Activated CD4-positive, alpha-beta T cell treated with anti-CD3 and anti-CD28 coated beads for 24 hours (primary cell): ENCODE measurements at places on chromosomes 1 and 21.

DNA sequence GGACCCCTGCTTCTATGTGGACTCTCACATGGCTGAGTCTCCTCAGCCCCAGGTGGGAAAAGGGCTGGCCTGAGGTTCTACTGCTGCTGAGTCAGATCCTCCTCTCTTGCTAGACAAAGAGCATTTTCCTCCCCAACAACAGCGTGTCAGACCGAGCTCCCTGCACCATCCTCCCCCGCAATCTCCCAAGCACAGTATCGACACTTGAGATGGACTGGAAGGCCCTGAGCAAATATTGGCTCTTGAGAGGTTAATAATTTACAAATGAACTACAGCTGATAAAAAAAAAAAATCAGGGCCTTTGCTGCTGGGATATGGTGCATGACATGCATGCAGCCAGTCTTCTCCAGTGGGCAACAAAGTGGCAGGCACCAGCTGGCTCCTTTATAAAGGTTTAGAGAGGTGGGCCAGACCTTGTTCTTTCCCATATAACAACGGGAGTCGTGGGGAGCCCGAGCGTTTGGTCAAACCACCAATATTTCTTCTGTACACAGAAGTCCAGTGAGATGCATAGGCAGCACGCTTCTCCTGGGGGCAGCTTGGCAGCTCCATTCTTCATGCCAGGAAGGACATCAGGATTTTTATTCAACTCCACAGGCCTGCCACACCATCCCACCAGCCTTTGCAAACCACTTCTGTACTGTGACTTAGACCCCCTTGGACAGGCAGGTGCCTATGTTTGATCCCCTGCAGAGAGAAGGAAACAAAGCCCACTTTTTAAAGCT, 55.4 kb upstream of the CAMK1G start:
- no peak for DNase-seq

DNA sequence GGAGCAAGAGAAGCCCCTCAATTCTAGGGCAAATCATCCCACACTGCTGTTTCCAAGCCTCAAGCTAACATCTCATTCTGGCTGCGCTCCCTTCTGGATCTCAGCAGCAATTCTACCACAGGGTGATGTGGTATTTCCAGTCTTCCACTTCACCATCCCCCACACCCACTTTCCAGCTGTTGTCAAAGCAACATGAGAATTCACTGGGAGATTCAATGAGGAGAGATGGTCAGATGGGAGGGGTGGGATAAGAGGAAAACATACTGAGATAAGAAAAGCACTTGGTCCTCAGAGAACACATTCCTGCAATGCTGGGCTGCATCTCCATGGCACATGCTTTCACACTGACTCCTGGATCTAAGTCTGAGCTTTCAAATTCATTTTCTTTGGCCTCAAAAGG, 47.3 kb upstream of the LRRC52 start:
- no peak for DNase-seq

DNA sequence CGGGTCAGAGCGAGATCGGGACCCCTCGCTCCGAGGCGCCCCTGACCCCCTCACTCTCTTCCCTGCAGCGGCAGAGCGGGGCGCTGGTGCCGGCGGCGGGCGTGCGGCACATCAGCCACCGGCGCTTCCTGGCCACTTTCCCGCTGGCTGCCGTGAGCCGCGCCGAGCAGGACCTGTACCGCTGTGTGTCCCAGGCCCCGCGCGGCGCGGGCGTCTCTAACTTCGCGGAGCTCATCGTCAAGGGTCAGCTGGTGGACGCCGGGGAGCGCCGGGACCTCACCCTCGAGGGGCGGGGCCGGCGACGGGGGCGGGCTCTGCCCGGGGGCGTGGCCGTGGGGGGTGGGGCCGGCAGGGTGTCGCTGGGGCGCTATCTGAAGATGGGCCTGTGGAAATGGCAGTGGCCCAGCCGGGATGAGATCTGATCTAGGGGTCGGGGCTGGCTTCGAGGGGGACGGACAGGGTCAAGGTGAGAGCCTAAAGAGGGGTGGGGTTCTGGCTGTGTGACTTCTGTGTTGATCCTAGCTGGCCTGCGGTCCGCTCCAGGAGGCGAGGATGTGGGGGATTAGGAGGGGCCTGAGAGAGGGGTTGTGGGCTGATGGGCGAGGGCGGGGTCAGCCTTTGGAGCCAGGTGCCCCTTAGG, 23.6 kb downstream of the PTPRU start:
- DNase-seq = no peak

DNA sequence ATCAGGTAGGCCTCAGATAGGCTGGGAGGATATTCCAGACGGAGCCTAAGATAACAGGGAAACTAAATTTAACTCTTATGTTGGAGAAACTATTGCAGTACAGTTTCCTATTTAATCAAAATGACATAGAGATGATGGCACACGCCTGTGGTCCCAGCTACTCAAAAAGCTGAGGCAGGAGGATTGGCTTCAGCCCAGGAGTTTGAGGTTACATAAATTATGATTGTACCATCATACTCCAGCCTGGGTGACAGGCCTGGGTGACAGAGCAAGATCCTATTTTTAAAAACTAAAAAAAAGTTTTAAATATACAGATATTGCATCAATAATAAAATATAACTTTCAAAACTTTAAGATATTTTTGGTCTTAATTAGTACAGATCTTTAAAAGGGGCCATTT, 25.2 kb upstream of the TAL1 start:
- DNase-seq = no peak

DNA sequence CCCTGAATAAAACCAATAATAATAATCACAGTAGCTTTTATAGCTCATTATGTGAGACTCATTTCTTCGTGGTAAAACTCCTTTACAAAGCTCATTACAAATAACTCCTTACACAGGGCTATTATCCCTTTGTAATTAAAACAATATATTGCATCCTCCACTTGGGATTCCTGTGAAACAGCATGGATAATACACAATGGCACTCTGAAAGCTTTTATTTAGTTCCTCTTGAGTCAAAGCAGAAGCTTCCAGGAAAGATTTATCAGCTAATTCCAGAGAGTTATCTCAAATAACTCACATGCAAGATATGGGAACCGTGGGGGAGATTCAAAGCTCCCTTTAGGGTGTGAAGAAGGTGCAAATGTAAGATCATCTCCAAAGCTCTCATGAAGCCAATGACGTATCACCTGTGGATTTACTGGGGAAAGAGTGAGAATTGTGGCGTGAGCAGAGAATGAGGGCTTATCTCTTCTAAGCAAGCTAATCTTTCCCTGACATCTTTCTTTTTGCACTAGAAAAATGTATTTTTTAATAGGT, 60.4 kb upstream of the GJA5 start:
- DNase-seq = no peak

DNA sequence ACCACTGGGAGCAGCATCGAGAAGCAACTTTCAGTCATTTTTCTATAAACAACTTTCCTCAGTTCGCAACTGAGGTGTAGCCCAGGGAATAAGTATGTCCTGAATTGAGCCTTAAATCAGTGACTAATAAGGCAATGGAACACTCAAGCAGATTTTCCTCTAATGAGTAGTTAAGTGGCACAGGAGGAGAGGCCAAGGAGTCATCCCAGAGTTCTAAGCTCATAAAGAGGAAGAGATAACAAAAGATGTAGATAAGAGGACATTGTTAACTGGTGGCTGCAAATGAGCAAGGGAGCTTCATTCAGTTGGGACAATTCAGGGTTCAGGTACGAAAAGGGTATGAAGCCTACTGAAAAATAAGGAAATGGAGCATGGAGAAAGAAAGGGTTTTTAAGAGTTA, 64.5 kb downstream of the LRRC40 start:
- DNase-seq = no peak

DNA sequence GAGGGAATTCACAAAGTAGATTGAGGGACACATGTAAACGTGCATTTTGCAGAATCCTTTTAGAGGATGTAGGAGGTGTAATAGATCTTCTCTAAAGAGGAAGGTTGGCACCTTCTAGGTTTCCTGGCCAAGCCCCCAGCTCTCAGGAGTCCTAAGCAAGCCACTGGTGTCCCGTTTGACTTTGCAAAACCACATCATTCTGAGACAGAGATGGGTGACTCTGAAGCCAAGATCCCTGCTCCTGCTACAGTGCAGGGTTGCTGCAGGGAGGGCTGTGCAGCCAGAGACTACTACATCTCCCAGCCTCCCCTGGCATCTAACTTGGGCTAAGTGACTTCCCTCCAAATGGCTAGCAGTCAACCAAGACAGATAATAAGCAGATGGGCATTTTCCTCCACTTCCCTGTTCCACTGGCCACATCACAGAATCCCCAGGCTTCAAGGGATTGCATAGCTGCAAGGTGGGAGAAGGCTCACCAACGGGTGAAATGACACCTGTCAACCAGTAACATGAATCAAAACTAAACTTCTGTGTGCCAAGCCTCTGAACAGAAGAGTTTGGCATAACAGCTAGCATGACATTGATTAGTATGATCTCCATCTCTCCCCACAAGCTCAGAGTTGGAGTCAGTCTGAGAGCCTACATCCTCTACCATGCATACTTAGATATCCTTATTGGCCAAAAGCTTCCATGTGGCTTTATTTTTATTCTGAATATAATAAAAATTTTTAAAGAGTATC, 129.6 kb upstream of the COA6 start:
- no peak for DNase-seq

DNA sequence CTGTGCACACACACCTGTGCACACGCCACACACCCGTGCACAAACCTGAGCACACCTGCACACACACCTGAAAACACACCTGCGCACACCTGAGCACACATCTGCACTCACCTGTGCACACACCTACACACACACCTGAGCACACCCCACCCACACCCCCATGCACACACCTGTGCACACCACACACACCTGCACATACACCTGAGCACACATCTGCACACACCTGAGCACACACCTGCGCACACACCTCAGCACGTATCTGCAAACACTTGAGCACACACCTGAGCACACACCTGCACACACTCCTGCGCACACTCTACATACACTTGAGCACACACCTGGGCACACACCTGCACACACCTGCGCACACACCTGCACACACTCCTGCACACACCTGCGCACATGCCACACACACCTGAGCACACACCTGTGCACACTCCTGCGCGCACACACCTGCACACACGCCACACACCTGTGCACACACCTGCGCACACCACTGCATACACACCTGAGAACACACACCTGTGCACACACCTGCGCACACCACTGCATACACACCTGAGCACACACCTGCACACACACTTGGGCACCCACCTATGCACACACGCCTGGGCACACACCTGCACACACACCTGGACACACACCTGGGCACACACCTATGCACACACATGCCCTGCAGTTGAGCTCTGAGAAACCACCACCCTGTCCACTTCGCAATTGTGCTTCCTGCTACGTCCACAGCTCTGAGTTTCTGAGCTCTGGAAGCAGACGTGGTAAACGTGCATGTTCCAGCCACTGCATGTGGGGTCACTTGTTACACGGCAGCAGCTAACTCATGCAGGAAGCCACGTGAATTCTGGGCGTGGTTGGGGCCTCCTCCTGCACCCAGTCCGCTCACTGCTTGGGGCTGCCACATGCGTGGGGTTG, 8.0 kb upstream of the C1orf159 start:
- no peak for DNase-seq

DNA sequence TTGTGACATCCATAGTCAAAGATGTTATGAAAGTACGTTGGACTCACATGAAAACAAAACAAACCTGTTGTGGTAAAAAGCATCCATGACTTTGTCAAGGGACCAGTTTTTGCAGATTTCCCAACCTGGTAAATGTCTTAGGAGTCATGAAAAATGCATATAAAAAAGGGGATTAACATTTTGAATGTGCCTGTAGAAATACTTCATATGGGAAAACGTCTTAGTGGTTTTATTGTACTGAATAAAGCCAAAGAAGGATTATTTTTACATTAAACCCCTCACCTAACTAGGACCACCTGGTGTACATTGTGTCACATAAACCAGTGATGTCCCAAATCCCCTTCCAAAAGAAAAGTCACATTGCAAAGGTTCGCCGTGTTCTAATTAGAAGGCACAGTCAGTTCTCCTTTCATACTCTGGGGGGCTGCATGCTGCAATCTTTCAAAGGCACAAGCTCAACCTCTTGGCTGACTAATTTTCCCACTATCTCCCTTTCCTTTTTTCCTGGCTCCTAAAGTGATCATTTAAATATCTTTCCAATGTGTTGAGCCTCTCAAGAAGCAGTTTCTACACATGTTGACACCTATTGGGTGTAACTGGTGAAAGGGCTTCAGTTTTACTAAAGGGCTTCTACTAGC, 119.8 kb upstream of the SPAG17 start:
- DNase-seq = no peak

GRCh38 chr1:12097321-12097720, 34.2 kb downstream of the TNFRSF8 start:
- no peak for DNase-seq

DNA sequence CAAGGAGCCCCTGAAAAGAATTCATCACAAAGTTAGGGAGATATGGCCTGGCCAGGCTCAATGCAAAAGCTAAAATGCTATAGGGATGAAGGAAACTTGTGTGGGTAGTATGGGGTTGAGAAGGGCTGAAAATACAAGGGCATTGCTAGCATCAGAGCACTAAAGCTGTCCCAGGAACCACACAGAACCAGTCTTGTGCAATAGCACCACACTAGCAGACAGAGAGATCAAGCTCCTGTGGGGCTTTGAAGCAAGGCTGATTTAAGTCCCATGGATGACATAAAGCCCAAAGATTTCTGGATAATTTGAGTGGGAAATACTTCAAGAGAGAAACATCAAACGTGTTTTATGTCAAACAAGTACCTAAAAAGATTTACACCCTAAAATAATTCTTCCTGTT, 97.1 kb downstream of the VAV3 start:
- DNase-seq = no peak

DNA sequence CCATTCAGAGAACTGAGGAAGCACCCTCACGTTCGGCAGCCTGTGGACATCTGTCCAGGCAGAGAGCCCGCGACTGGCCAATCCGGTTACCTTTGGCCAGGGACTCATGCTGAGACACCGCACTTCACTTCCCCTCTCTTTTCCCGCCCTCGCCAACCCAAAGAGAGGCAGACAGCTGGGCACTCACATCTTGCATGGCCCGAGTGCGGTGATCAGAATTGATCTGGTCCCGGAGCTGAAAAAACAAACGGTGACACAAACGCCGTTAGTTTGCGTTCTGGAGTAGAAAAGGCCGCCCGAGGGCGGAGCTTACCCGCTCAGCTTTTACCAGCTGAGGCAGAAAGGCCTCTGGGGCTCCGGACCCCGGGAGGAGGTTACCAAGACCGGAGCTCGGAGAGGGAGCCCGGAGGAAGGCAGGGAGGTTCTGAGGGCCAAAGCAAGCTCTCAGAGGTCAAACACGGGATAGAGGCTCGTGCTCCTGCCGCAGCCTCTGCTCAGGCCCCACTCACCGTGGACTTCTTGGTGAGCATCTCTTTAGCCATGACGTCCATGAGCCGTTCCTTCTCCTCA, 376 bp downstream of the SF3A3 start:
- no peak for DNase-seq

- no peak for DNase-seq
Measured at GRCh38 chr1:42847721-42848460, 1.5 kb downstream of the ZNF691 start.

- no peak for DNase-seq
Measured at GRCh38 chr1:110196917-110197765, 13.0 kb upstream of the KCNC4 start.

GRCh38 chr1:109482791-109483671, 674 bp upstream of the ATXN7L2 start:
- DNase-seq = no peak
